SJCRH30 (cell line): ENCODE measurements at places on chromosomes 6 and 20. TPM values are rescaled to one million over a fixed set of nuclear protein-coding genes. Genes with fewer than 3 reads are reported as not detected.

DNA sequence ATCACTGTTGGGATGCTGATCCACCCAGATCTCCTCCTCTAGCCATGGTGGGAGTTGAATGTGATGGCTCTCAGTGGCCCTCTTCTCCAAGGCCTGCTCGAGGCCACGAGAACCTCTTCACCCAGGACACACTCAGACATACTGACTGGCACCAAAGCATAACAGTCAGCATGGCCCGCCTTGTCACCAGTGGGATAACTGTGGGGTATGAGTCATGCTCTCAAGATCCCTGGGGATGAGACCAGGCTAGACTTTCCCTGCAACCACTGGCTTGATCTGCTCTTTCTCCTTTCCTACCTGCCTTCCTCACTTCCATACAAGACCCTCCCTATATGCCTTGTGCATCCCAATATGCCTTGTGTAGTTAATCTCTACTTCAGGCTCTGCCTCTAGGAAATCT, 66.8 kb downstream of the RIN2 start:
- peaks cover 53% of the 10 kb centered on the region for H3K4me1 ChIP-seq
- H3K27ac ChIP-seq = no peak overlapping the region
- H3K4me3 ChIP-seq = no peak overlapping the region
- no peak for DNase-seq

DNA sequence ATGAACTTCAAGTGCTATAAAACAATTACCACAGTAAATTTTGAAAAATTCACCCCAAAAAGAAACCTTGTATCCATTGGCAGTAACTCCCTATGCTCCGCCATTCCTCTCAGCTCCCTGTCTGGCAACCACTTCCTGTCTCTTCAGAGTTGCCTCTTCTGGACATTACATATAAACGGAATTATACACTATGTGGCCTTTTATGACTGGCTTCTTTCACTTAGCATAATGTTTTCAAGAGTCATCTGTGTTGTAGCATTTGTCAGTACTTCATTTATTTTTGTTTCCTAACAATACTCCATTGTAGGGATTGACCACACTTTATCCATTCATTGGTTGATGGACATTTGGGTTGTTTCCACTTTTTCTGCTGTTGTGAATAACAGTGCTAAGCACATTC, 50.1 kb downstream of the CEP43 start:
- H3K4me3 ChIP-seq = no peak overlapping the region
- no peaks in the 10 kb centered on the region for H3K27me3 ChIP-seq
- no peak overlapping the region for H3K27ac ChIP-seq
- H3K4me1 ChIP-seq = peaks cover 4% of the 10 kb centered on the region; the same call in 1 of the 2 replicates
- peaks cover 2% of the 10 kb centered on the region; the same call in 1 of the 2 replicates for H3K36me3 ChIP-seq

- no peak for DNase-seq
- no peak overlapping the region for H3K4me3 ChIP-seq
- H3K27me3 ChIP-seq = no peaks in the 10 kb centered on the region
- peaks cover 8% of the 10 kb centered on the region for H3K4me1 ChIP-seq
- H3K36me3 ChIP-seq = no peaks in the 10 kb centered on the region
Measured at GRCh38 chr6:20716865-20717264, 182.6 kb downstream of the CDKAL1 start.

DNA sequence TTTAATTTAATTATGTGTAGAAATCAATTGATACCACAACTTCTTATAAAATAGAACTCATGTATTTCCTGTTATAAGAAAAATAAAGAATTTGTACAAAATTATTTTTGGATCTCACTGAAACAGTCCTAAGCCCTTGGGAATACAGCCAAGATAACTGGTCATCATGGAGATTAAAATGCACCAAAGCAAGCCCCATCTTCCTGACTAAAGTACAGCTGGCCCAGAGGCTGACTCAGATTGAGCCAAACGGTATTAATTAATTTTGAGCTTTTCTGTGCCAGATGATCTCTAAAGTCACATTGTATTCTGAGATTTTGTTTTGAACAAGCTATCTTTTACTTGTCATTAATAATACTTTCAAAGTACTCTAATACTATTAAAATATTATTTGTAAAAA, 978.5 kb downstream of the TBC1D32 start:
- H3K4me3 ChIP-seq = no peak overlapping the region
- H3K4me1 ChIP-seq = no peaks in the 10 kb centered on the region
- H3K27me3 ChIP-seq = no peaks in the 10 kb centered on the region

DNA sequence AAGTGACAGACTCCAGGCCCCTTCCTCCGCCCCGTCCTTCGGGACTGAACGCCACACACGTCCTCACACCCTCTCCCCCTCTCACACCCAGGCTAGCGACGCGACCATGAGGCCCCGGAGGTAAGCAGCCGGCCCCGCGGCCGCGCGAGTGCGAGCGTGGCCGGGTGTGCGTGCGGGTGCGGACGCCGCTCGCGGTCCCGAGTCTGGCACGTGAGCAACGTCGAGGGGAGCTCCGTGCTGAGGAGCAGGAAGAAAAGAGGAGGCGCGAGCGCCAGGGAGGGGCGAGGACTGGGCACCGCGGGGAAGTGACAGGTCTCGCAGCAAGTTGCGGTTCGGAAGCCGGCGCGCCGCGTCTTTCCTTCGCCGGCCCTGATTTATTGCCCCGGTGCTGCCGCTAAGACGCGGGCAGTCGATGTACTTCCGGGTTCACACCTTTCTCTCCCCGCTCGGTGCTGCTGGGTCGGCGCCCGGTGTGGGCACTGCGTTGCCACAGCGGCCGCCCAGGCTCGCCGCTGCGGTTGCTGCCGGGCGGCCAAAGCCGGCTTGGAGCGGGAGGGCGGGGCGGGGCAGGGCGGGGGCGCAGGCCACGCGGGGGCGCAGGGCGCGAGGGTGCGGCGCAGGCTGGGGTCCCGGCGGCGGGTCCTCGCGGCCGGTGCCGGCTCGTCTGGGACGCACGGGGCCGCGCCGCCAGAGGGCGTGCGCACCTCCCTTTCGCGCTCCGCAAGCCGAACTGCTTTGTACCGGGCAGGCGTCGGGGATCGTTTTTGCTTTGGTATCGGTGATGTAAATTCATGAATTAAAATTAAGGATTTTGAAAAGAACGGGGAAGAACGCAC, 15.8 kb upstream of the LIN28B start:
- no peaks in the 10 kb centered on the region for H3K4me1 ChIP-seq
- no peaks in the 10 kb centered on the region for H3K36me3 ChIP-seq
- peak; percentile 31 for DNase-seq
- peak overlapping the region; percentile 50 for H3K4me3 ChIP-seq
- H3K27ac ChIP-seq = no peak overlapping the region

DNA sequence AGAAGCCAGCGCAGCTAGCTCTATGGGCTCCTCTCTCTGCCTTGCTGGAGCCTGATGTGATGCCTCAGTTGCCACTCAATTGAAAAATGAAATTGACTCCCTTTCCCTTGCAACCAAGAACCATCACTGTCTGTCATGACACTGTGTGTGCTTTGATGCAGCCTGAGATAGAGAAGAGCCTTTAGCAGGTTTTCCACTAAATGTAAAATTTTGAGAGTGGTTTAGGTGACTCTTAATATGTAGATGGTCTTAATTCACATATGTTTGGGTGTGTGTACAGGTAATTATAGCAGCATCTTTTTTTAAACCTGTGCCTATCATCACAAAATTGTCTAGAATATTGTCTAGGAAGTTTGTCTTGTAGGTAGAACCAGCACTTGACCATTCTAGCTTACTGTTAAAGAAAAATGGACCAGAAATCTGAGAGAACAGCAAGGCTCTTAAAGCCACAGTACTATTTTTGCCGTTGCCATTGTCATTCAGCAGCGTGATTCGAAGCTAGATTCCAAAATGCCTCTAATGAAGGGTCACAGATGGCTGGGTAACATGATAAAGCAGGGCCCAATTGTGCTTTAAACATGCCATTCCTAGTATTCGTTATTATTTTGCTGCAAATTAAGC, 1.3 kb downstream of the ARFGEF3 start:
- no peaks in the 10 kb centered on the region for H3K36me3 ChIP-seq
- peaks cover 15% of the 10 kb centered on the region; the same call in 1 of the 2 replicates for H3K4me1 ChIP-seq
- peak overlapping the region; percentile 78 for H3K4me3 ChIP-seq
- no peak overlapping the region for H3K27ac ChIP-seq
- no peak for DNase-seq

DNA sequence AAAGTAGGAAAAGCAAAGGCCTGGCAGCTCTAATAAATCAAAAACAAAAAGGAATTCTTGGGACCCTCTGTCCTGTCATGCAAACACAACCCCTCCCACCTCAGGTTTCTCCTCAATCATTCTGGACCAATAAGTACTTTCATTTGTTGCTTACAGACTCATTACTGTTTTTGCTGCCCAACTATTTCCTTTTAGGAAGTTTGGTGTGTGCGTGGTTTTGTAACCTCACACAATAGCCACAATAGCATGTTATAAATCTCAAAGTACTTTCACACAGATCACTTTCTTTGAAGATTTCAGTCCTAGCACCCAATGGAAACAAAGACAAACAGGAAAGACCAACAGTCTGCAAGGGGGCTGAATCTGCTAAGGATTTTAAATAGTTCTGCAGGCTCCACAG, 4.5 kb downstream of the MRPL14 start:
- peaks cover 3% of the 10 kb centered on the region for H3K36me3 ChIP-seq
- H3K27me3 ChIP-seq = no peaks in the 10 kb centered on the region
- H3K4me1 ChIP-seq = peaks cover 11% of the 10 kb centered on the region

DNA sequence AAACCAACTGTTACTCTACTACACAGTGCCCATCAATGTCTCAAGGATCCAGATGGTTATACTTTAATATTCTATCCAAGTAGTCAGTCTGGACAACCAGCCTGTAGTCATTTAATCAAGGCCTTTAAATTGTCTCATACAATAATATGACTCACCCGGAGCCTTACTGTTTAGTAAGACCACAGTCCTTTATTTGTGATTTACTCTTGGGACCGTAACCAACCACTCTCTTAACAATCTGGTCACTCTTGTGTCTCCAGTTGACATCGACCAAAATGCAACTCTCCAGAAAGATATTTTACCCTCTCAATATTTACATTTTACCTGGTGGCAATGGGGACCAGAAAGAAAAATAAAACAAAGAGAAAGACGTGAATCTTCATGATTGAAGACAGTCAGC, 14.9 kb downstream of the DEFB114 start:
- no peaks in the 10 kb centered on the region for H3K4me1 ChIP-seq
- no peak overlapping the region for H3K27ac ChIP-seq
- H3K36me3 ChIP-seq = no peaks in the 10 kb centered on the region
- H3K4me3 ChIP-seq = no peak overlapping the region
- no peaks in the 10 kb centered on the region for H3K27me3 ChIP-seq
- DNase-seq = no peak

The CENPW gene
- 40.2 and 46.0 TPM in 2 replicates for total RNA-seq
